ENCODE measurements at places on chromosomes 2 and 18.
A peak's percentile ranks its signal among the peaks of the same experiment; 100 is the strongest.

- no peak for DNase-seq
Measured at GRCh38 chr2:195848119-195848899, 191.3 kb downstream of the SLC39A10 start.

DNA sequence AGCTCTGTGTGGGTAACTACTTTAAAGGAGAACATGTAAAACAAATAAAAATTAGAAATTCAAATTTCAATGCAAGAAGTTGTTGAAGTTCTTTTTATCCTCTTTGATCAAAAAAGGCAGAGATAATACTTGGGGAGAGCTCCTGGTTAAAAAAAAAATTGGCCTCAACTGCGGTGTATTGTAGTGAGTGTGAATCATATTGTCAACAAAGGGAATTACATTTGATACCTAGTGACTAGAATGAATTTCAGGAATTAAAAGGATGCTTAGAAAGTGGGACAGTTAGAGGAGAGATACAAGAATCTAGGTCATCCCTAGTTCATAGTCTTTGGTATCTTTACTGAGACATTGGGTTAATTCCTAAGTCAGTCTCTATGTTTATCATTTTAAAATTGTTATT is 473.0 kb downstream of the CCDC85A start:
- DNase-seq = no peak

GRCh38 chr2:140183056-140183765 is 1403.0 kb upstream of the NXPH2 start:
- no peak for DNase-seq

DNA sequence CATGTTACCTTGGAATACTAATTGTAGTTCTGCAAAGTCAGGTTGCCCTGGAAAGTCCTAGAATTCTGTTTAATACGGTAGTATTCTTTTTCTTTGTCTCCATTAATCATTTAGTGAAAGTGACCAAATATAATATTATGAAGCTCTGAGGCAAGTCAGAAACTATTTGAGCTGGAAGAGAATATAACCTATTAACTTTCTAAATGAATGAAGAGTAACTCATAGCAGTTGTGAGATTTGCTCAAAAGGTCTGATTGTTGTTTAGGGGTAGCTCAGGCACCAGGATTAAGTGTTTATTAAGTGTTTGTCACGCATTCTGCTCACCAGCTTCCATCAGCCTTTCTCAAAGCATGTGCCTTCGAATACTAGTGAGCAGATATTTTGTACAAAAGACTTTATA is 46.7 kb upstream of the SERPINE2 start:
- DNase-seq = no peak

DNA sequence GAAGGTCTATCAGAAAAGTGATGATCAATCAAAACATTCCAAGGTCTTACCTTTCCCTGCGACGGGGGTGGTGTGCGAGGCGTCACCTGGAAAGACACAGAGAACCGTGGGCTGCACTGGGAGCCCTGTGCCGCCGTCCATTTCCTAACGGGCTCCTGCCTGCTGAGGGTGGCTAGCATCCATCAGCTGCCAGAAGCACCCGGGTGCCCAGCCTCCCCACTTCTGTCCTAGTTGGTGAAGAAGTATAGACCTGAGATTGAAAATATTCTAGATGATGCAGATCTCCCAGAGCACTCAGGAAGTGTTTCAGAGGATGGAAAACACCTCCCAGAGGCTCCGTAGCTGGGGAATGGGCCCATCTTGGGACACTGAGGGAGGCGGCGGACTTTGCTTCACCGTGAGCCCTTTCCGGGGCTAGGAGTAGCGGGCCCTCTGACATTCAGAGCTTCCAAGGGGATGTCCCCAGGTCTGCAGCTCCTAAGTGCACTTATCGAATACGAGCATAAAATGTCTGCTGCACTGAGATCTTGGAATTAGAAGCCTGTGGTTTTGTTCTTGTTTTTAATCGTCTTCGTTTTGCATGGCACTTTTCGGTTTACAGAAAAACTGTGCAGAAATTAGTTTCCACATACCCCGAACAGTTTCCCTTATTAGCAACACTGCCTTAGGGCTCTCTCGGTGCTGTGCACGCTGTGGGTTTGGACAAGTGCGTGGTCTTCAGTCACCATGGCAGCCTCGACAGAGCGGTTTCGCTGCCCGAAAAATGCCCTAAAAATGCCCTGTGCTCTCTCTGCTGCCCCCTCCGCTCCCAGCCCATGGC is 143.5 kb downstream of the MBP start:
- no peak for DNase-seq

- no peak for DNase-seq
Measured at GRCh38 chr2:22817197-22817596, 567.8 kb upstream of the KLHL29 start.

GRCh38 chr2:240983361-240983995 is 14.9 kb upstream of the SNED1 start:
- peak; percentile 5 for DNase-seq

DNA sequence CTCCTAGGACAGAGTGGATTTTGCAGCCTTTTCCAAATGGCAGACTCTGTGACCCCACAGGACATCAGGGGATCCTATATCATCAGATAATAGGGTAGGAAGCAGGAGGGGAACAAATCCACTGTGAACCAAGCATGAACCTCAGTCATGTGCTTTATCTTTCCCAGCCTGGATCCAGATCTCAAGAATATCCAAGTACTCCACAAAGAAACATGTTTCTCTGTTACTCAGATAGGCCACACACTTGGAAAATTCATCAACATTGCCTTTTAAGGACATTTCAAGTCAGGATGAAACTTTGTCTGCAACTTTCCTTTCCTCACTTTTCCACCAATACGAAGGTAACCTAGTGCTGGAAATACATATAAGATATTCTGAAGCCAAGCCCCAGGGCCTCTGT is 85.8 kb downstream of the RDH14 start:
- no peak for DNase-seq

DNA sequence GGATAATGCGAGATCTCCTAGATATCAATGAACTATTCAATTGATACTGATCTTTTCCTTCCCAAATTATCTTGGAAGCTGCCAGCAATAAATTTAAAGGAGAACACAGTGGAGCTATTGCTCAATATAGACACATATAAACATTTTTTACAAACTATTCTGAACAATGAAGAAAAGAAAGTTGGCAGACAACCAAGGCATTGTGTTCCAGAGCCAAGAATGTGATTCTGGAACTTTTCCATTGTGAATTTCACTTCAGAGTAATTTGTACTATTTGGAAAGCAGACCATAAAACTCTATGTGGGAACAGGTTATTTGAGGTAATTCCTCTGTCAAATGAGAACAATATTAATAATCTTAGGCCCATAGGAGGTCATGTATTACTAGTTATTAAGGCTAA is 588.2 kb downstream of the IRS1 start:
- DNase-seq = no peak

DNA sequence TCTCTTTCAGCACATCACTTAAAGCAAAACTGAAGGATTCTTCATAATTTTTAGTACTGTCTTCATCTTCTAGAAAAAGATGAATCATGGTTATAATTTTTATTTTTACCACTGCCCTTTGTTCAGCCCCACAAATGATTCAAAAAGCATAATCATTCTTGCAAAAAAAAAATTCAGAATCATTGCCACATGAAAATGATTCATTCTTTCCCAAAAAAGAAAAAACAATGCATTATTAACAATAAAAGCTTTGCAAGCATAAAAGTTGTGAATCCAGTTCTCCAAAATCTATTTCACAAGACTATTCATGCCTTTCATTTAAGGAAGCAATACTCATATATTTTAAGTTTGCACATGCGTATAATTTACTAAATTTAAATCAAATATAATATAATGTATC is 204.8 kb downstream of the RBM43 start:
- DNase-seq = no peak
